ENCODE measurements at places on chromosomes 1 and 21.

- DNase-seq = peak; percentile 64
These were observed 26.8 kb downstream of the TMEM201 start for GRCh38 chr1:9615316-9616063.

- DNase-seq = no peak
These were observed 3.3 kb upstream of the IL23R start for GRCh38 chr1:67162954-67163353.

- no peak for DNase-seq
These were observed 37.8 kb upstream of the SIPA1L2 start for GRCh38 chr1:232667778-232668165.

DNA sequence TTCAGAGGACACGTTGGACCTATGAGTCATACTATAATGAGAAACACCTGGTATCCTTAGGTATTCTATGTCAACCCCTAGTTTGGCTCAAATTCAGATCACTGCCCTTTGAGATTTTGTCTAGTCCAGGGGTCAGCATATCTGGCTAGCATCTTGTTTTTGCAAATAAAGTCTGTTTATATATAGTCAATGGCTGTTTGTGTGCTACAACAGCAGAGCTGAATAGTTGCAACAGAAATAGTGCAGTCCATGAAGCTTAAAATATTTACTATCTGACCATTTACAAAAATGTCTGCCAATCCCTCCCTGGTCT, 48.5 kb upstream of the EDEM3 start:
- DNase-seq = no peak

GRCh38 chr1:59282951-59283350, 13.9 kb upstream of the FGGY start:
- DNase-seq = peak; percentile 61

- DNase-seq = no peak
These were observed 29.7 kb downstream of the TRIM11 start for GRCh38 chr1:228376651-228377631.

DNA sequence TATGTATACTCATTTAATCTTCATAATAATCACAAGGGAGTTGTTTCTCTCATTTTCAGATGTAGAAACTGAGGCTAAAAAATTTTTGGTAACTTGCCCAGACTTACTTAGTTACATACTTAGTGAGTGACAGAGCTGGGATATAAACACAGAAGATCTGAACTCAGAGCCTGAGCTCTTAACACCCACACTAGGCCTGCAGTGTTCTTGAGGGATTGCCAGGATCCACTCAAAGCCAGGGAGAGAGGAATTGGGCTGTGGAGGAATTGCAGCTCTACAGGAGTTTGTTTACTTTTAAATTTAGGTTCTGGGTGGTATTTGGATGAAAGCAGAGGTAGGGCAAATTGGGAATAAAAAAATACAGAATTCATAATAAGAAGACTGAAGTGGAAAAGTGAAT, 515.1 kb upstream of the PLXNA2 start:
- no peak for DNase-seq

GRCh38 chr1:114274621-114275317, 121.1 kb upstream of the SYT6 start:
- DNase-seq = peak; percentile 29

GRCh38 chr1:201313086-201313485, 29.8 kb downstream of the PKP1 start:
- DNase-seq = no peak

DNA sequence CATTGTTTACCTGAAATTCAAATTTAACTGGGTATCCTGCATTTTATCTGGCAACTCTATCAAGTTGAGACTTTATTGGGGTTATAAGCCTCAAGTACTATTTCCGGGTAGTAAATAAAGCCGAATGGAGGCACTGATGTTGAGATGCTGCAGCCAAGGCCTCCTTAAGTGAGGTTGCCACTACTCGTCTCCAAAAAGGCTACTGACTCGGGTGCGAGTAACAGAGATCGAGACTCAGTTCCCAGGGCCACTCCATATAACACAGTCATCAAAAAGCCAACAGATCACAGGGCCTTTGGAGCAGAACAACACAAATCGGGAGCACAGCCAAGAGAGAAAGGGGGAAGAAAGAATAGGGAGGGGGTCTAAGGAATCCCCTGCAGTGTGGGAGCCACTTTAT, 524 bp downstream of the COPA start:
- no peak for DNase-seq
